T-helper 17 cell (primary cell): ENCODE measurements at places on chromosomes 2 and 18.

GRCh38 chr2:204503869-204504268 is 41.4 kb upstream of the PARD3B start:
- DNase-seq: no peak

- no peak for DNase-seq
Measured at GRCh38 chr2:169910109-169910799, 83.0 kb downstream of the UBR3 start.

DNA sequence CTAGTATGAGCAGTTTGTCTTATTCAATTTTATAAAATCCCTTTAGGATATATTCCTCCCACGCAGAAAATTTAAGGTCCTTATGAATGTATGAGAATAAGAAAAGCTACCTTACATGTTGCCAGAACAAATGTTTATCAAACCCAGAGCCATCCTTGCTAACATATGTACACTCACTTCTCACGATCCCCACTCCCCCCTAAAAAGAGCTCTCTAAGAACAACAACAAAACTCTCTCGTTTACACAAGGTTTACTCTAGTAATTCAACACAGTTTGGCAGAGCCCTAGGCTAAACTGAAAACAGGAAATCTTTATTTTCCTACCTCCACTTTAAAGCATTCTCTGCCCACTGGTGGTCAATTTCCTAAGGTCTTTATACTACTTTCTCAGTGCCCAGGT is 504.9 kb downstream of the ZEB2 start:
- DNase-seq: no peak

DNA sequence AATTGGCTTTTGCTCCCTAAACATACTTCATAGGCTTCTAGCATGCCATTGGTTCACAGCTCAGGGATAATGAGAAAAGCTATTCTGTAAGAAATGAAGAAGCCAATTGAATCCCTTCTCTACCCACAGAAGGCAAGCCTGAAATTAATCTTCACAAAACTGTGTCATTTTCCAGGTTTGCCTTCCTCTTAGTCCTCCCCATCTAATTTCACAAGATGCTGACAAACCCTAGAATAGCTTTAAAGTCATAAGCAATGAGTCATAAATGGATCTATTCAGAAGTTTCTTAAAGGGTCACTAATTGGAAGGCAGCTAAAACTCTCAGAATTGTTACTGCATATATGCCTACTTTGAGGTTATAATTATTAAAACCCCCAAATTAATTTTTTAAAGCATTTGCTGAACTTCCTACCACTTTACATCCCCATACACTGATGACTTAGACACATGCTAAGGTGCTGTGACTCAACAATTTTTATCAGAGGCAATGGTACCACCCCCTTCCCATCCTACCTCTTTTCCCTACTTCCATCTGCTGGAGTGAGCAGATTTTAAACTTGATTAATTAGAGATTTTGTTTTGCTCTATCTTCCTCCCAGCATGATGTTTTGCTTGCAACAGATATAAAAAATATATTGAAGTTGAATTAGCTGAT is 51.3 kb upstream of the NABP1 start:
- DNase-seq: no peak

DNA sequence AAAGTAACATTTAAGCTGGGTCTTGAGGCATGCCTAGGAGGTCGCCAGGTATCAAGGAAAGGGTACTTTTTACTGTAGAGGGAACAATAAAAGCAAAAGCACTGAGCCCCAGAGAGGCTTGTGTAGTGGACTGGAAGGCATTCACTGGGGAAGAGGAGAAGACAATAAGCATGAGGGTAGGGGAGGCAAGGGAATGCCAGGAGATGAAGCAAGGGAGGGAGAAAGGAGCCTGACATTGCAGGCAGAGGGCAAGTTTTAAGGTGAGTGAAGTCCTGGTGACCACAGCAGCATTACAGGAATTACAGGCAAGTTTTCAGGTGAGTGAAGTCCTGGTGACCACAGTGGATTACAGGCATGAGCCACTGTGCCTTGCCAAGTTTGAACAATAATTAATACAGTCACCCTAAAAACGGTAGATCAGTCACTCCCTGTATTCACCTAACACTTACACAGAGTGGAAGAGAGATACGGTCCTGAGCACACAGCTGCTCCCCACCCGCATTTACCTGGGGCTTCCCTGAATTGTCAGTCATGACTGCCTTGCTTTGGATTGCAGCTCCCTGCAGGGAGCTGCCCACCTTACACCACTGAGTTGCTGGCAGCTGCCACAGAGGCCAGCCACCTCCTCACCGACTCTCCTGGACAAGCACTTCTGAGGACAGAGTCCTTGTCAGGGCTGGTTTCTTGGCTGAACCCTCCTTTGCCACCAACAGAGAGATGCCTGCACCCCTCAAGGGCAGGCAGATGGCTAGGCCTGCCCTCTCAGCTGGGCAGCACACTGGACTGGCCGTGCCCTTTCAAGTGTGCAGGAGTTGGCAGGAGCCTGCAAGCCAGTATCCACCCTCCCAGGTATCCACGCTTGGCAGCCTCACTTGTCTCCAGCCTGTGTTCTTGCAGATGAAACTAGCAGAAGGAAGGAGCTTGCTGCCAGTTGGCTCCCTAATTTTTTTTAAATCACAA is 153.2 kb upstream of the MSH6 start:
- DNase-seq: no peak

DNA sequence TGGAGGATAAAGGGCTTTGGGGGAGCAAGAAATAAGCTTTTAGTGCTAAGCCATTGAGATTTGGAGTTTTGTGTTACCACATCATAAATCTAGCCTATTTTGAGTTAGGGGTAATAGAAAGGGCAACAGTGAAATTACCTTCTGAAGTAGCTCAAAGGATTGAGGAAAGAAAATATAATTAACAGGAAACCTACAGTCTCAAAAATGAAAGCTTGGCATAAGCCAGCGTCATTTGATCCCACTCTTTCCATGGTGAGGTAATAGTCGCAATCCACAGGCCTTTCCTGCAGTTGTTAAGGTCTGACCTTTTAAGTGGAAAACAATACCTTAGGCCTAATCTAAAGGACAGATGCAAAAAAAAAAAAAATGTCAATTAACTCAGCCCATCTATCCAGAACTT is 182.7 kb downstream of the UXS1 start:
- no peak for DNase-seq

- no peak for DNase-seq
Measured at GRCh38 chr2:66171530-66171929, 263.4 kb upstream of the MEIS1 start.

DNA sequence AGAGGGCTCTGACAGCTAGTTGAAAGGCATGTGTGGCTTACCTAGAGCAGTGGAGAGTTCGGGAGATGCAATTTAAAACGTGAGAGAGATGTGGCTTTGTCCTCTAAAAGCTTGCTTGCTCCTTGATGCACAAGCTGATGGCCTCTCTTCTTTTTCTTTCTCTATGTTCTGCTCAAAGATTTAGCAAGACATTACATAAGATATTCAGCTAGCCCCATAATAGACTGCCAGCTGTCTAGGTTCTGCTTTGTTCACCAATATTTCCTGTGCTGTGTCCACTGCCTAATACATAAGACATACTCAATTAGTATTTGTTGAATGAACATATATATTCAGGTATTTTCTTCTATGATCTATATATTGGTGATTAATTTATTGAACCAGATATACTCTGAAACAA is 31.1 kb downstream of the SPATS2L start:
- no peak for DNase-seq
